ENCODE measurements at places on chromosomes 5 and 9. TPM values are rescaled to one million over a fixed set of nuclear protein-coding genes. Genes with fewer than 3 reads are reported as not detected.

HSPB3 gene
- not detected for total RNA-seq

DNA sequence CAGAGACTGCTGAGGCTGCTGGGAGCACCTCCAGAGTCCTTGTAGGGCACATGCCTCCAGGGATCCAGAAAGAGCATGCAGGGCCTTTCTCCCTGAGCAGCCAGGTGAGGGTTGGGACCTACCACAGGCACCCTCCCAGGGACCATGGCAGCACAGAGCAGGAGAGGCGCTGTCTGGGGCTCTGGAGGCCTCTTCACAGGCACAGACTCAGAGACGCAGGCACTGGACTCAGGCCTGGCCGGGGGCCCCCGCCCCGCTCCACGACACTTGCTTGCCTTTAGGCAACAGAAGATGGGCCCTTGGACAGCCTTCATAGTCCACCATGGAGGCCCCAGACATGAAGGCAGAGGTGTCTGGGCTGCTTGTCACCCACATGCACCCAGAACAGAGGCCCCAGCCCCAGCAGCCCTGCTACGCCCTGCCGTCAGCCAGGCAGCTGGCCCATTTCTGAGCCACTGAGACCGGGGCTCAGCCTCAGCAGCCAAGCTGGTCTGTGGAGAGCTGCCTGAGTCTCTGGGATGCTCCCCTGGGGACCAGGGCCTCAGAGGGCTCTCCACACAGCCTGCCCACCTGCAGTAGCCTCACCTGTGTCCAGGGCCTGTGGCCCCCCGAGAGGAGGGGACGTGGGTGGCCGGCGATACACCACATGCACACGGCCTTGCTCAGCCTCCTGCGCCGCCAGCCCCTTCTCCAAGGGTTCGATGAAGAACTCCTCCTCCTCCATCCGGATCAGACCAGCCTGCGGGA, 72.8 kb downstream of the ADAMTS2 start:
- H3K27me3 ChIP-seq, result no peaks in the 10 kb centered on the region
- no peaks in the 10 kb centered on the region for H3K4me1 ChIP-seq
- no peak overlapping the region for H3K27ac ChIP-seq

MCTP1 gene
- total RNA-seq, result not detected

DNA sequence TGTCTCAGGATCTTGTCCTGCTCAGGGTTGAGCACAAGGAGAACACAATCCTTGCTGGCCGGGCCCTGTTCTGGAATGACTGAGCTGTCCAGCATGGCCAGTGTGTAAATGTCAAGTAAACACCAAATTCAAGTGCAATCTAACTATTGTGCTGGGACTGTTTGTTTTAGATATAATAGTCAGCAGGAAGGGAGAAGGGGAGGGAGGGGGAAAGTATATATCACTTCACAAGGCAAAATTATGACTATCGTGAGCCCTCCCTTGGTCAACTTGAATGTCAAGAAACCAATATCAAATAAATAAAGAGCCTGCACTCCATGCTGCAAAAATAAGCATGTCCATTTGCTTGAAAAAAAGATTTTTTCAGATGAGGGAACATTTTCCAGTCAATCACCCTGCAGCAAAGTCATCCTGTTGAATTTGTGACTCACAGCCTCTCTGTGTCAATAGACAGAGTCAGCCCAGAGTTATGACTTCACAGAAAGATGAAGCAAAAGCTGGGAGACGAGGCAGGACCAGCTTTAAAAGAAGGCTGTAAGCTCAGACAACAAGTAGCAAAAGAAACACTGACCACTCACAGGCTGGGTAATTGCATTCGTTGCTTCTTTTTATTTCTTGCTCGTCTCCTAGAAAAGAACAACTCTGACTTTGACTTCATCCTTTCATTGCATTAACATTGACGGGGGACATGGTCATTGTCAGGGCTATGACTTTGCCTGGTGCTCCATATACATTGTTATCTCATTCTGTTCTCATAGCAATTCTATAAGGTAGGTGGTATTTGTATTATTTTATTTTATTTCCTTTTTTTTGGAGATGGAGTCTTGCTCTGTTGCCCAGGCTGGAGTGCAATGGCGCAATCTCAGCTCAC, 15.3 kb upstream of the KLF4 start:
- no peaks in the 10 kb centered on the region for H3K27me3 ChIP-seq
- no peak overlapping the region for H3K4me3 ChIP-seq
- DNase-seq, result no peak
- H3K36me3 ChIP-seq, result no peaks in the 10 kb centered on the region
- no peak overlapping the region for H3K27ac ChIP-seq

Measured in activated CD4-positive, alpha-beta T cell treated with anti-CD3 and anti-CD28 coated beads, Interleukin-2, amount 10 ng/mL, durations not matched to agents 24 days and 14 days (primary cell).